Esophagus squamous epithelium (tissue), 5 donors: ENCODE measurements at places on chromosomes 12 and 14. TPM values are rescaled to one million over a fixed set of nuclear protein-coding genes. Genes with fewer than 3 reads are reported as not detected.

DNA sequence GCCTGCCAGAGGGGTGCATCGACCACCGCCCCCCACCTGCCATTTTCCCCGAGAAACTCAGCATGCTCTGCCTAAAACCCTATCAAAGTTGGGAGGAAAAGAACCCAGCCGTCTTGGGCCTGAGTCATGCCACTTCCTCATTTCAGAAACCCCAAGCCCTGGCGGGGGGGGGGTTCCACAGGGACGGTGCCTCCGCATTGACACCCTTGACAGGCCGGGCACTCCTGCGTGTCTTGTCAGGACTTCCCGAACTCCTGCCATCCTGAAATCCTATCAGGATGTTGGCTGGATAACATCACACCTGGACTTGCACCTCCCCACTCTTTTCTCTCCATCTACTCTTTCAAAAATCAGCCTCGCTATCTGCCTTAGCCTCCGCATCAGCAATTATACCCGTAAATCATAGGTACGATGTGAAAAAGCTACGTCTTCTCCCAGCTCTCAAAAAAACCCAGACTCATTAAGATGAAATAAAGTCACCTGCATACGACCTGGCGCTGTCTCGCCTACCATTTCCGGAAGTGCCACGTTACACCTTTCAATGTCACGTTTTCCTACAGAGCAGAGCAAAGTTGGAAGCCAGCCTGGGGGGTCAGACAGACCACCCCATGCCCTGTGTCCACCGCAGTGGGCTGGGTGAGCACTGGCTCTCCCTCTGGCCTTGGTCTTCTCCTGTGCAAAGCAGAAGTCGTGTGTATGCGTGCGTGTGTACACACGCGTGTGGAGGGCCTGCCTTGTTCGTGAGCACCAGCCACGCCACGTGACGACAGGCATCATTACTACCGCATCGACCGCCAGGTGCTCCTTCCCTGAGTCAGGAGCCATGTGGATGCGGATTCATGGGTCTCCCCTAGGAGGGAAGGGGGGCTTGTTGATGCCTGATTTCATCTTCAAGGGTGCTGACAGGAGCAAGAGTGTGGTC is 96.7 kb downstream of the RFLNA start:
- H3K36me3 ChIP-seq, result peaks cover 57% of the 10 kb centered on the region
- no peaks in the 10 kb centered on the region for H3K27me3 ChIP-seq
- H3K4me1 ChIP-seq, result peaks cover 100% of the 10 kb centered on the region

Gene CLEC14A
- 5.9 TPM for total RNA-seq

Gene NINJ2
- total RNA-seq, result 14.9 TPM

DNA sequence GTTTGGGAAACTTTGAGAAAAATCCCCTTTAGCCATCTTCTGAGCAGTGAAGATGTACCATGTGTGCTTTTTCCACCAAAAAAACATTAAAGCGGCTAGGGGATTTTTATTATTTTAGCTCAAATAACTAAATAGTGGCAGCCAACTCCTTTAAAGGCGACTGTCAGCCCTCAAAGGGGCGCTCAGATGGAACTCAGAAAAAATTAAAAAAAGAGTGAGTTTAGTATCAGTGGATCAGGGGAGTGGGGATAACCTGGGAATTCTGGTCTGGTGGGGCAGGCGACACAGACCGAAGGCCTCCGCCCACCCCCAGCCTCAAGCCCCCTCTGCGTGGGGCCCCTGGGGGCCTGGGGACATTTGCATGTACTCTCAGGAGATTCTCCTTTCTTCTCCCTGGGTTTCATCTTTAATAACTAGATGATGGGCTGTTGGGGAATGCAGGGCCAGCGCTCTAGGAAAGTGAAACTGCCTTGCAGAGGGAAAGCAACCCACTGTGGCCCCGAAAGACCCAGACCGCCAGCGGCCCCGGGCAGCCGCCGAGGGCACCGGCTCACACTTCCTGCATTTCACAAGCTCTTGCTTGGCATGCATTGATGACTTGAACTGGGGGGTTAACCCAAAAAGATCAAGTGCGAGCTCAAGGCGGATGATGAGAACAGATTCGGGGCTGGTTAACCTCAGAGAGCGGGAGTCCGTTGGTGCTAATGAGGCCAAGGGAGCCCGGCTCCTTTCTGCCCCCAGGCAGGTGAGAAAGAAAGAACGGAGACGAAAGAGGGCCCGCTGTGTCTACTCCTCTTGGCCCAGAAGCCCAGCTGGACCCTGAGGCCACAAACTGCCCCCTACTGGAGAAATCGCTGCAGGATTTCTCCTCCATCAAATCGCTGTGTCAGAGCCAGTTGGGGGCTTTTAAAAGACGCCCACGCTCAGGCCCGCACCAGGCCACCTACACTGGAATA is 7.3 kb upstream of the BATF start:
- DNase-seq, result no peak
- H3K27ac ChIP-seq, result peak overlapping the region; percentile 37
- no peaks in the 10 kb centered on the region for H3K27me3 ChIP-seq
- H3K4me1 ChIP-seq, result no peaks in the 10 kb centered on the region
- peak overlapping the region; percentile 36 for H3K4me3 ChIP-seq

DNA sequence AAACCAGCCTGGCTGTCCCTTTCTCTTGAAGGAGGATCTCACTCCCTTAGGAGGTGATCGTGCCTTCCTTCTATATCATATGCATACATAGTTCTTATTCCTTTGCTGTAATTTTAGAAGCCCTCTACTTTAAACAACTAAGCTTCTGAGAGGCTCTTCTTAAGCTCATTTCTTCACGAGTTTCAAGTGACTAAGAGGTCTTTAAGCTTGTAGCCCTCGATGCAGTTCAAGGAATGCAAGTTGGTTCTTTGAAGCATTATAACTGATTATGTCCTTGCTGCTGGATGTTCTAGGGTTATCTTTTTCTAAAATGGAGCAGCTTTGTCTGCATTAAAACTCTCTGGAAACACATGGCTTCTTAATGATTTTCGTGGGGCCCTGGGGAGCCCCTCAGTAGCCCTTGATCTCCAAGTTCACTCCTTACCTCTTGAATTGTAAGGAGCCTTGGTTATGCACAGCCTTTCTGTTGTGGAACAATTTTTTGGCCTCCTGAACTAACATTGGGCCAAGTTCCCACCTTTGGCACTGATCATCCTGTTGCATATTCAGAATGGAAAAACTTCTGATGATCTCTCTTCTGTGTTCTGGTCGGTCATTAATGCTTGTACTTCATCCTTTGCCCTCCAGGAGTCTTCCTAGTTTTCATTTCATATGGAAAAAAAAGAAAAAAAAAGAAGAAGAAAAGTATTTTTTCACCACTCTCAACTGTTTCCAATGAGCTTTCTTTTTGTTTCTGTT is 12.6 kb downstream of the RASSF8 start:
- peak overlapping the region; percentile 10 for H3K27ac ChIP-seq
- H3K27me3 ChIP-seq, result no peaks in the 10 kb centered on the region
- no peaks in the 10 kb centered on the region for H3K36me3 ChIP-seq

DNA sequence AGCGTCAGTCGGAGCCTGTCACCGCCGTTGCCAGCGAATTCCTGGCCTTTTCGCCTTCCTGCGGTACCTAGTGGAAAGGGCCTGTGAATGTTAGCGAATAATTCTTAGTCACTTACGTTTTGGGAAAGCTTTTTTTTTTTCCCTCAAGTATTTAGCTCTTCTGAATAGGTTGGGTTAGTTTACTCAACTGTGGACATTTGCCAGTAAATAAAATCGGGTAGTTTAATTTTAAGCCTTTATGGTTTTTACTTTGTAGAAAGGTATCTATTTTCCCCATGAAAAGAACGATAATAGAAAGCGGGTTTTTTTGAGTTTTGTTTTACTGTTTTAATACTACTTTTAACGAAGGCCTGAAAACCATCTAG is 1.7 kb downstream of the YY1 start:
- no peak for DNase-seq
- H3K4me1 ChIP-seq, result peaks cover 64% of the 10 kb centered on the region
- no peaks in the 10 kb centered on the region for H3K36me3 ChIP-seq
- H3K27ac ChIP-seq, result peak overlapping the region; percentile 99
- H3K27me3 ChIP-seq, result no peaks in the 10 kb centered on the region

DNA sequence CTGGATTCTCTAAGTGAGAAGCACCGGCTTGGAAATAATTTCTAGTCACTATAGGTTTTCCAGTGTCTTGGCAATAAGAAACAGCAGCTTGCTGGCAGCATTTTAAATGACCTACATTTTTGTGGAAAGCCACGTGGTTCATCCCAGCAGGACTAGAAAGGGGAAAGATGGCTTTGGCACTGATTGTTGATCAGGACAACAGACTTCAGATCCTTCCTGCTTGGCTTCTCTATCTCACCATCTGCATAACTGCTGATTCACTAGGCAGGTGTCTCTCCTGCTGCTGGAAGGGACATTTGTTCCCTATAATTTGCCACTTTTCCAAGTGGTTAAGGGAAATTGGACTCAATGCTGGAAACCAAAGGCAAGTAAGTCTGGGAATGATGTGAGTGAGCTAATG is 131.0 kb downstream of the TTC8 start:
- H3K36me3 ChIP-seq, result no peaks in the 10 kb centered on the region
- no peak for DNase-seq
- no peaks in the 10 kb centered on the region for H3K4me1 ChIP-seq
- no peaks in the 10 kb centered on the region for H3K27me3 ChIP-seq
- H3K4me3 ChIP-seq, result no peak overlapping the region
- no peak overlapping the region for H3K27ac ChIP-seq
